A549 treated with Hydrocortisone at 1 μM for 4 hours (cell line): ENCODE measurements at places on chromosomes 3 and 15. TPM values are rescaled to one million over a fixed set of nuclear protein-coding genes. Genes with fewer than 3 reads are reported as not detected.

The GREM1 gene
- 3.2 to 9.3 TPM (median 4.9 TPM) in 5 replicates for total RNA-seq

The COX17 gene
- total RNA-seq = 97.2 to 119 TPM (median 97.6 TPM) in 5 replicates

The DUOX2 gene
- total RNA-seq = 0.02 to 0.06 TPM (median 0.03 TPM) in 5 replicates

The TGM4 gene
- 0.12 to 0.30 TPM (median 0.16 TPM) in 5 replicates for total RNA-seq

The XYLB gene
- total RNA-seq = 3.2 to 4.9 TPM (median 3.6 TPM) in 5 replicates

The CHST2 gene
- 0.84 to 1.1 TPM (median 0.96 TPM) in 5 replicates for total RNA-seq

The C3orf20 gene
- 0.08 TPM in 1 of 5 replicates, not detected in the others for total RNA-seq

The SNTN gene
- not detected in 5 replicates for total RNA-seq

The SCN11A gene
- not detected in 5 replicates for total RNA-seq

The MBD4 gene
- 16.1 to 23.2 TPM (median 18.5 TPM) in 5 replicates for total RNA-seq
